ENCODE measurements at places on chromosomes 16 and 17. TPM values are rescaled to one million over a fixed set of nuclear protein-coding genes. Genes with fewer than 3 reads are reported as not detected.

Gene RARA
- 35.1 TPM for total RNA-seq

Gene HOXB7
- total RNA-seq: 33.6 TPM

Gene CES2
- total RNA-seq: 35.4 TPM

Gene SLC6A4
- 0.30 TPM for total RNA-seq

- DNase-seq: no peak
Measured at GRCh38 chr16:253833-254232, 19.2 kb downstream of the FAM234A start.

- DNase-seq: no peak
Measured at GRCh38 chr16:21590287-21590686, 9.1 kb upstream of the METTL9 start.

DNA sequence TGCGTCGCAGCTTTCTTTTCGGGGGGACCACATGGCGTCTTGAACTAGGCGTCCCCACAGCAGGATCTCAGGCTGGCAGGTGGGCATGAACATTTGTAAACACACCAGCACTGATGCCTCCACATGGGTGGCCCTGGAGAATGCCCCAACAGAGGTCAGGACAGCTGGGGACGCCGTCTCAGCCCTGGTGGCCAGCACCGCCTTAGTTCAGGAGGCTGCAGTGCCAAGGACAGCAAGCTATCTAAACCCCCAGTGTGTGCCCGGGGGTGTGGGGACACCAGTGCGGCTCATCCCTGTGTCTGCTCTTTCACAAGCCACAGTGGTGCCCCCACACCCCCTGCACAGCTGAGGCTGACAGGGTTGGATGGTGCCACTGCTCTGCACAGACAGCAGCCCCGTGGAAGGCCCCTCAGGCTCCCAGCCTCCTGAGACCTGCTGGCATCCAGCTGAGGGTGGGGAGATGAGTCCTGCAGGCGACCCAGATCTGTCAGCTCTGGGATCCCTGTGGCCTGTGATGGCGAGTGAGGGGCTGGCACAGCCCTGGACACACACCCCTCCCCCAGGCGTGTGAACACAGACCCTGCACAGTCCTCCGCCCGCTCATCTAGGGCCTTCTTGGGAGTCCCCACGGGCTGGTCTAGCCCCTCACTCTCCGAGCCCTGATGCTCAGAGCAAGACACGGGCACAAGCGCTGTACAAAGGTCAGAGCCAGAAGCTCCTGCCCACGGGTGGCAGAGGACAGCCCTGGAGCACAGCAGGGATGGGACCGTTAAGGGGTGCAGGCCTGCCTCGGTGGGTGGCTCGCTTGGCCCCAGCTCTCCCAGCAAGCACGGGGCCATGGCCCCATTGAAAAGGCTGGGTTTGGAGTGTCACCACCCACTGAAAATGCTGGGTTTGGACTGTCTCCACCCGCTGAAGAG, 10.7 kb downstream of the FSCN2 start:
- DNase-seq: no peak

GRCh38 chr17:43213545-43213944, 1.9 kb downstream of the TMEM106A start:
- no peak for DNase-seq

DNA sequence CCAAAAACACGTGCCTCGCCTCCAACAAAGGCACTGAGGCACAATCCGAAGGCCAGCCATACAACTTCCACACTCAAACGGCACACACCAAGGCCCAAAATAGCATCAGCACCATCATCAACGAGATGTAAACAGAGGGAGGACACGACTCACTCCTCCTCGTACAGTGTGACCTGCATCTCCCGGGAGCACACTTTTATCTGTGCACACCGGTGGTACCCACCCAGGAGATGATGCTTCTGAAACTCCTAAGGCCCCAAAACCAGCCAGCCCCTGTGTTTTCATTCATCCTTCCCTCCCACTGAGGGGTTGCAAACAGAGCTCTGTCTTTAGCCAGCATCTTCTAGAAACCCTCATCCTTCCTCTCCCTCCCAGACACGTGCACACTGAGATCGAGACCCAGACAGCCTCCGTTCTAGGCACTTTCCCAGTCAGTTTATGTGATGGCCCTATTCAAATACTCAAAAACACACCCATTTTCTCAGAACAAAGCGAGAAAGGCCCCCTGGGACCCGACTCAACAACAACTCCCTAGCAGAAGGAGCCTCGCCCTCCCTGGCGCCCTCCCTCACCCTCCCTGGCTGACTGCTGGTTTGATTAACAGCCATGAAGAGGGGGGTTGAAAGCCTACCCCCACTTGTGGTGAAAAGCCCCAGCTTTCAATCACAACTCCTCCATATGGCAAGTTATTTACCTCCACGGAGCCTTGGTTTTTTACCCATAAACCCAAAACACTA, 76.3 kb downstream of the GAS7 start:
- no peak for DNase-seq

GRCh38 chr16:8628981-8629725, 7.7 kb downstream of the METTL22 start:
- DNase-seq: no peak

GRCh38 chr17:82031885-82032627, 578 bp downstream of the RAC3 start:
- DNase-seq: no peak

DNA sequence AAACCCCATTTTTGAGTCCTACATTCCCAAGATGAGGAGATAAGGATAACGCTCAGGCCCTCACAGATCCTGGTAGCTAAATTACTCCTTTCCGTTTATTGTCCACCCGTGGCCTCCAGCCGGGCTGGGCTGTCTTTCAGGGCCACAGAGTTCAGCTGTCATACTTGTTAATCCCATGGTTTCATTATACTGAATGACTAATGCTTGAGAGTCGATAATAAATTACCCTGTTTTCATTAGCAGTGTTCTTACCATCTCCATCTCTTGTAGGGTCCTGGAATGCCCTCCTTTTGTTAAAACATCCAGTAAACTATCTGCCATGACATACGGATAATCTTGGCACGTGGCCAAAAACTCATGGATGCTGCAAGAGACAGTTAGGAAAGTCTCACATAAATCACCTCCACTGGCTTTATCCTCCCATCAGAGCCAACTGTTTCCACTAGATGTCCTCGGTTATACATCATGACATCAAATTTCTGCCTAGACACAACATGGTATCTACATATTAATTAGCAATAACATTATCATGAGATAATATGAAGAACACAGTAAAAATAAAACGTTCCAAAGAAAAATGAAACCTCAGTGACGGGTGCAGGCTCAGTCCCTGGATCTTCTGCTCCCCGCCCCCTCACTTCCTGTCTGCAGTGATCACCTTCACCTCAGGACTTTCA, 45.3 kb downstream of the BRD7 start:
- DNase-seq: peak; percentile 21

DNA sequence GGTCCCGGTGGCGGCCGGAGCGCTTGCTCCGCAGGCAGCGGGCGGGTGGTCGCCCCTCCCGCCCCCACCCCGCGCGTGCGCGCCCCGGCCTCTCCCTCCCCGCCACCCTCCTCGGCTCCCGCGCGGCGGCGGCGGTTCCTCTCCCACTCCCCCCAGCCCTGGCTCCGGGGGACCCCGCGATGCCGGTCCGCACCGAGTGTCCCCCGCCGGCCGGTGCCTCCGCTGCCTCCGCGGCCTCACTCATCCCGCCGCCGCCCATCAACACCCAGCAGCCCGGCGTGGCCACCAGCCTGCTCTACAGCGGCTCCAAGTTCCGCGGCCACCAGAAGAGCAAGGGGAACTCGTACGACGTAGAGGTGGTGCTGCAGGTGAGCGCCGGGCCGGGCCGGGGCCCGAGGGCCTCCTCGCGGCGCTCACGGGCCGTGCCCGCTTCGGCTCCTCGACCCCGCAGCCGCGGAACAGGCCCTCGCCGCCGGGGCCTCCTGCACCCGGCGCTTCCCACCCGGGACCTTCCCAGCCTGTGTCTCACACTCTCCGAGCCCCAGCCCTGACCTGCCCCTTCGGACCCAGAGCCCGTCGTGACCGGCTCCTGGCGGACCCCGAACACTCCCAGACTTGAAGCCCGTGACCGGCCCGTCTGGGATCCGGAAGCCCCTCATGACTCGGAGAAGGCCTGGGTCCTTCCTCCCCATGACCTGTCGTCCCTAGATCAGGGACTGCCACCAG, 490 bp downstream of the GID4 start:
- no peak for DNase-seq

- DNase-seq: no peak
Measured at GRCh38 chr17:21125862-21126261, 902 bp upstream of the DHRS7B start.
